ENCODE measurements at places on chromosomes 3 and 15.

DNA sequence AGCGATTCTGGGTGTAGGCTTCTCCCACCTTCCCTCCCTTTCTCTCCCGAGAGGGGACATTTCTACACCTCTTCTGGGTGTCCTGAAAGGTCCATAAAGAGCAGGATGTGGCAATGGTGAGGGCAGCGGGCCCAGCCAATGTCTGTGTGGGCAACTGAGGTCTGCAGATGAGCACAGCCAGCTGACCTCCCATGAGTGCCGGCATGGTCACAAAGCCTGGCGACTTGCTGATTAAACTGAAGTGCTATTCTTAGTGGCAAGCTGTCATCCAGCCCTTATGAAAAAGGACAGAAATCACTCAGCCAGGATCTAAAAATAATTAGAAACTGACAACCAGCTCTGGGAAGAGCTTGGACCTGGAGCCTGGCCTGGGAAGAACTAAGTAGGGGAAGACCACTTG lies 124.3 kb upstream of the RGMA start:
- no peak for DNase-seq

DNA sequence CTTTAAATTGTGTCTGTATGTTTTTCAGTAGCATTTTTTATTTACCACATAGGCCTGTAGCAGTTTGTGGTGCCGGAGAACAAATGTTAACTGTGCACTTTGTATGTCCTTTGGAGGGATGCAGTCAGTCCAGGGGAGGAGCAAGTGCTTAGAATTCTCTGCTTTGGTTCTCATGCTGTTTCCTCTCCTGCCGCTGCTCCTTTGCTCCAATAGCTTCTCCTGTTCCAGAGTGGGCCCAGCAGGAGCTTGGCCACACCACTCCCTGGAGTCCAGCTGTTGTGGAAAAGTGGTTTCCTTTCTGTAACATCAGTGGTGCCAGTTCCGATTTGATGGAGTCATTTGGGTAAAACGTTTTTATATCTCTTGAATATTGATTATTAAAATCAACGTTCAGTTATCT lies 16.6 kb downstream of the TICRR start:
- DNase-seq, result no peak

GRCh38 chr15:40750885-40751284 lies 4.2 kb downstream of the RMDN3 start:
- DNase-seq, result no peak

DNA sequence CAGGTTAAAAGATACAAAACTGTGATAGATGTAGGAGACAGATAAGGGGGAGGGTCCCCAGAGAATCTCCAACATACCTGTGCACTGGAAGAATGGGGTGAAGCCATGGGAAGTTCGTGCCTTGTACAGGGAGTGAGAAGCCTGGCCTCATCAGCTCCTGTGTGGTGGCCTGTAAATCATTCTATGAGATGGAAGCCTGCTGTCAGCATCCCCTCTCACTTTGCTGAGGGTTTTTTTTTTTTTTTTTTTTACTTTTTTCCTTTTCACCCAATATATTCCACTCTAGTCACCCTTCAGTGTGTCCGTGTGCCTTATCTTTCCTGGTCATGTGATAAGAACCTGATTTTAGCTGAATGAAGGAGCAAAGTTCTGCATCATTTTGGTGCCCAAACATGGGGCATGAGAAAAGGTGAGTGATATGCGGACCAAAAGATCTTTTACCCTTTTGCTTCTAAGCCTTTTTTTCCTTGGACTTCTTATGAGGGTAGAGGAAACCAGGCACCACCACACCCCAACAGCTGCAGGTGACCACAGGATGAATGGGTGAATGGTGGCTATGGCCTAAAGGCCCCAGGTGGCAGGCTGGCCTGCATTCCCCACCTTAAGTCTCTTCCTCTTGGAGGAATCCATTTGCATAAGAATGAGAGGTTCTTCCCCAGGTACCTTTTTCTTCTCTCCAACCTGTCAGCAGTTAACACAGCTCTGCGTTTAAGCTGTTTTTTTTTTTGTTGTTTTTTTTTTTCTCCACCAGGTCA lies 1345.0 kb downstream of the NSUN3 start:
- no peak for DNase-seq

Data from OCI-M1 (cell line).